ENCODE measurements at places on chromosomes 2 and 18. TPM values are rescaled to one million over a fixed set of nuclear protein-coding genes. Genes with fewer than 3 reads are reported as not detected.

Gene OR6B2
- total RNA-seq: not detected

DNA sequence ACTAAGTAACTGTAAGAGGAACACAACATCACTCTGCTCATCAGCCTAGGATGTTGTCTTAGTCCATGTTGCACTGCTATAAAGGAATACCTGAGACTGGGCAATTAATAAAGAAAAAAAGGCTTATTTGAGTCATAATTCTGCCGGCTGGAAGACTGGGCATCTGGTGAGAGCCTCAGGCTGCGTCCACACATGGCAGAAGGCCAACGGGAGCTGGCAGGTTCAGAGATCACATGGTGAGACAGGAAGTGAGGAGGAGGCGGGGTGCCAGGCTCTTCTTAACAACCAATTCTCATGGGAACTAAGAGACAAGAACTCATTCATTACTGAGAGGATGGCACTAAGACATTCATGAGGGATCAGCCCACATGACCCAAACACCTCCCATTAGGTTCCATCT lies 46.8 kb downstream of the EPG5 start:
- DNase-seq: no peak

- DNase-seq: no peak
Measured at GRCh38 chr2:66696374-66696773, 261.4 kb downstream of the MEIS1 start.

- no peak for DNase-seq
Measured at GRCh38 chr2:196703695-196704094, 64.2 kb downstream of the CCDC150 start.

DNA sequence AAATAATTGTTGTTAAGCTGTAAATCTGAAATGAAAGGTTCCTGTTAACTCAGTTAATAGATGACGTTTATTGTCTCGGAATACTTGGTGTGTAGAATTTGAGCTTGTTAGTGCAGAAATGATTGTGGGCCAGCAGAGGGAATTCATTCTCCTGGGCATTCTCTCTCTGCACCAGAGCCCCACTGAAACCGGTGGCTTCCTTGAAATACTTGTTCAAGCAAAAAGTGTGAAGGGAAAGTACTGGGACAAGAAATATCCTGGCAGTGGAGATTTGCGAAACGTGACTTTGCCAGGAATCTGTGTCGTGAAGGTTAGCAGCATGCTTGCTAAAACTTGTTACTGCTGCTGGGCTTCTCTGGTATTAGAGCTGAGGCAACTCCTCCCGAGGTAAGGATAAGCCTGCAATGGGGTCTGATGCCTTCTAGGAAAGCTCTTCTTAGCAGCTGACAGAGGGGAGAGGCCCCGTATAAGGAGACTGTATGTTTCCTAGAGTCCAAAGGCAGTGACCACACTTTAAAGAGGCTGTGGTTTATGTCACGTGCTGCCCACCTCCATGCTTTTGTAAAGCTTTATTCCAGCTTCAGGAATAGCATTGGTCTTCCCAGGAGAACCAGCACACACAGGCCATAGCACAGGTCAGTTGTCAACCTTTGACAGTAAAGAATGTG lies 2.0 kb downstream of the ITGA6 start:
- no peak for DNase-seq

GRCh38 chr2:212135739-212136138 lies 402.9 kb downstream of the ERBB4 start:
- DNase-seq: no peak

DNA sequence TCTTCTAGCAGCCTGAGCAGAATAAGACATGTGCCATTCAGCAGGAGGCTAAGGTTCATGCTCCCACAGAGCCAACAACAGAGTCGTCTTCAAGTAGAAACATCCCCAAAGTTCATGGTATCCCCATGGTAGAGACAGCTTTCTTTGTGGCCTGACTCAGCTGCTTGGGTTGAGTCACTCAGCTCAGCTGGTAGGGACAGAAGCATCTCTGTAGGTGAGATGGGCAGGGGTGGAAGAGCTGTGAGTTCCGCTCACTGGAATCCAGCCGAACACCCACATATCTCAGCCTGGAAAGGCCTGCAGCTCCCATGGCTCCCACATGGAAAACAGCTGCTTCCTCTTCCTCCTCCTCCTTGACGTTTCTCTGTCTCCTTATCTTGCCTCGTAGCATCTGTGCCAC lies 792.7 kb downstream of the RNF144A start:
- peak; percentile 38 for DNase-seq

GRCh38 chr2:71071681-71072398 lies 3.4 kb downstream of the NAGK start:
- peak; percentile 81 for DNase-seq

- DNase-seq: peak; percentile 68
Measured at GRCh38 chr2:238502956-238503791, 76.4 kb downstream of the ASB1 start.

GRCh38 chr2:238097988-238098871 lies 1.9 kb upstream of the ESPNL start:
- peak; percentile 93 for DNase-seq

- DNase-seq: no peak
Measured at GRCh38 chr2:147623328-147623727, 221.5 kb upstream of the ACVR2A start.

DNA sequence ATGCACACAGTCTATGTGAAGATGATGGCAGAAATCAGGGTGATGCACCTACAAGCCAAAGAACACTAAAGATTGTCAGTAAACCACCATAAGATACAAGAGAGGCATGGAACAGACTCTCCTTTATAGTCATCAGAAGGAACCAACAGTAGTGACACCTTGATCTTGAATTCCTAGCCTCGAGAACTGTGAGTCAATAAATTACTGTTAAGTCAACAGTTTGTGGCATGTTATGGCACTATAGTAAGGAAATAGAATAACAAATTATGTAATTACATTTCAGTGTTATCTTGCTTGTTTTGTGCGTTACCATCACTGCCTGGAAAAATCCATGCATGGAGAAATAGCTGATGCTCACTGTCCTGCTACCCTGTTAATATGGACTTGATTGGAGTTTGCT lies 110.2 kb upstream of the LRP1B start:
- DNase-seq: no peak

GRCh38 chr2:212346865-212347264 lies 191.7 kb downstream of the ERBB4 start:
- DNase-seq: no peak

GRCh38 chr2:200700856-200701255 lies 110.9 kb upstream of the BZW1 start:
- no peak for DNase-seq

Measured in osteoblast (primary cell).